ENCODE measurements at places on chromosomes 1 and 21. TPM values are rescaled to one million over a fixed set of nuclear protein-coding genes. Genes with fewer than 3 reads are reported as not detected.
A peak's percentile ranks its signal among the peaks of the same experiment; 100 is the strongest.

GRCh38 chr1:95002540-95003432 lies 70.0 kb downstream of the ALG14 start:
- no peaks in the 10 kb centered on the region for H3K36me3 ChIP-seq
- H3K27ac ChIP-seq = peak overlapping the region; percentile 62
- DNase-seq = no peak
- no peak overlapping the region for H3K4me3 ChIP-seq
- no peaks in the 10 kb centered on the region for H3K27me3 ChIP-seq

GRCh38 chr1:36222481-36223380 lies 1.5 kb upstream of the THRAP3 start:
- peak overlapping the region; percentile 74 for H3K4me3 ChIP-seq
- no peaks in the 10 kb centered on the region for H3K27me3 ChIP-seq
- H3K36me3 ChIP-seq = no peaks in the 10 kb centered on the region
- peak; percentile 11 for DNase-seq
- H3K4me1 ChIP-seq = peaks cover 35% of the 10 kb centered on the region
- peak overlapping the region; percentile 98 for H3K27ac ChIP-seq

GRCh38 chr1:16927256-16927655 lies 5.5 kb downstream of the CROCC start:
- H3K27me3 ChIP-seq = no peaks in the 10 kb centered on the region
- no peaks in the 10 kb centered on the region for H3K36me3 ChIP-seq
- no peaks in the 10 kb centered on the region for H3K4me1 ChIP-seq
- no peak overlapping the region for H3K4me3 ChIP-seq
- no peak for DNase-seq

- no peaks in the 10 kb centered on the region for H3K4me1 ChIP-seq
- H3K27me3 ChIP-seq = no peaks in the 10 kb centered on the region
- no peak overlapping the region for H3K4me3 ChIP-seq
- DNase-seq = no peak
- H3K27ac ChIP-seq = no peak overlapping the region
Observed at GRCh38 chr1:161999301-162000052, 24.2 kb downstream of the OLFML2B start.

GRCh38 chr1:8356256-8357209 lies 38.6 kb downstream of the SLC45A1 start:
- no peaks in the 10 kb centered on the region for H3K27me3 ChIP-seq
- no peak for DNase-seq
- H3K4me1 ChIP-seq = no peaks in the 10 kb centered on the region
- H3K36me3 ChIP-seq = peaks cover 43% of the 10 kb centered on the region

GRCh38 chr1:29121936-29122681 lies 1.6 kb downstream of the TMEM200B start:
- H3K27me3 ChIP-seq = peaks cover 53% of the 10 kb centered on the region
- peak overlapping the region; percentile 49 for H3K4me3 ChIP-seq
- peak; percentile 25 for DNase-seq
- no peaks in the 10 kb centered on the region for H3K36me3 ChIP-seq
- peak overlapping the region; percentile 94 for H3K27ac ChIP-seq

DNA sequence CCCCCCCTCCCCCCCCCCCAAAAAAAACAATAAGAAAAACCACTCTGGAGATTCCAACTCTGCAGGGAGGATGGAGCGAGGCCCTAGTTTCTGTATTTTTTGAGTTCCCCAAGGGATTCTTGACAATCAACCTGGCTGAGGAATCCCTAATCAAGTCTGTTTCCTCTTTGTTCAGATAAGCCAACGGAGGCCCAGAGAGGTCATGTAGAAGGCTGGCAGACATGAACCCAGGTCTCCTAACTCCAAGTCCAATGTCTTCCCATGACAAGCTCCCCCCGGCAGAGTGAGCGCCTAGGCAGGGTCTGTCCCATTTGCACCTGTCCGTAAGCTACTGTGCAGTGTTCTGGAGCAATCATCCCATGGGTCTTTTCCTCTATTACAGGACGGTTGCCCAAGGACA lies 39.5 kb downstream of the LRRC71 start:
- H3K27ac ChIP-seq = no peak overlapping the region
- H3K27me3 ChIP-seq = no peaks in the 10 kb centered on the region
- no peaks in the 10 kb centered on the region for H3K4me1 ChIP-seq
- no peak for DNase-seq
- H3K36me3 ChIP-seq = no peaks in the 10 kb centered on the region

GRCh38 chr1:200310824-200311223 lies 99.0 kb downstream of the ZNF281 start:
- no peaks in the 10 kb centered on the region for H3K4me1 ChIP-seq
- no peak for DNase-seq
- no peak overlapping the region for H3K27ac ChIP-seq
- no peaks in the 10 kb centered on the region for H3K36me3 ChIP-seq

The ARHGAP30 gene
- total RNA-seq = 11.0 TPM

The TMEM79 gene
- 4.1 TPM for total RNA-seq

The SLAMF7 gene
- 2.7 TPM for total RNA-seq

The SERINC2 gene
- total RNA-seq = 85.6 TPM

The SEC16B gene
- 5.1 TPM for total RNA-seq

The AKIRIN1 gene
- total RNA-seq = 70.7 TPM

The CELSR2 gene
- total RNA-seq = 3.0 TPM

The NPR1 gene
- 9.8 TPM for total RNA-seq

Measured in transverse colon (tissue), 4 donors.